ENCODE measurements at places on chromosomes 12 and 14.

GRCh38 chr14:24253936-24254335, 9.0 kb downstream of the TGM1 start:
- no peak for DNase-seq

DNA sequence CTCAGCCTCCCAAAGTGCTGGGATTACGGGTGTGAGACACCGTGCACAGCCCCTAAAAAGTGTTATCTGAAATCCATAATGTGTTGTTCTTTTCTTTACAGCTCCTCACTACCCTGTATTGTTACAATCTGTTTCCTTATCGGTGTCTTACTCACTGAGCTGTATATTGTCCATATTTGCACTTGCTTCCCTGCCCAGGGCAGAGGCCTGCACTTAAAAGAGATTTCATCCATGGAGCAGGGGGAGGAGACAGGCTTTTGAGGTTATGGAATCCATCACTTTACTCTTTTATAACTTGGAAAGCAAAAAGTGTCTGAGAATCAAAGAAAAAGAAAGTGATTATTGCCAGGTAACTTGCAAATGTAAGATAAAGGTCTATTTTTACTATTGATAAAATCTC, 251.0 kb downstream of the DIO2 start:
- no peak for DNase-seq

DNA sequence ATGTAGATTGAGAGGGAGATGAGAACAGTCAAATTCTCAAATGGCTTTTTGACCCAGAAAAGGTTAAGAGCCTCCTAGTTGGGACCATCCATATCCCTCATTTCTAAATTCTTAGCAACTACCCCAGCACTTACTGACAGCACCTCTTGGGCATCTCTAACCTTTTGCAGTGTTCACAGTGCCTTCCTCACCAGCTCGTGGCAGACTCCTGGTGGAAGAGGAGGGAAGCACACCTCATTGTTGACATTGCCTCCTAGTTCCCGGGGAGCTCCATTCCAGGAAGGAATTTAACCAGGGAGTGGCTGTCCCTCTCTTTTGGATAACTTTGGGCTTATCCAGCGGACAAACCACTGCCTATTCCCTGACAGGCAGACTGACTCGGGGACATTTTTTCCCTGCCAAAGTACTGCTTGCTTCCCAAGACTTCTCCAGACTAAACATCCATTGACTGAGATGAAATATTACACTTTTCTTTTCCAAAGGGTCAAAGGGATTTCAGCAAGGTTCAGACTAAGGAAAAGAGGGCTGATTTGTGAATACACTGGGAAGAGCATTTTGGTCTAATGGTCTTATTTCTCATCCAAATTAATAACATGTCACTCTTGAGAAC, 9.0 kb upstream of the OR6J1 start:
- DNase-seq, result peak; percentile 15

DNA sequence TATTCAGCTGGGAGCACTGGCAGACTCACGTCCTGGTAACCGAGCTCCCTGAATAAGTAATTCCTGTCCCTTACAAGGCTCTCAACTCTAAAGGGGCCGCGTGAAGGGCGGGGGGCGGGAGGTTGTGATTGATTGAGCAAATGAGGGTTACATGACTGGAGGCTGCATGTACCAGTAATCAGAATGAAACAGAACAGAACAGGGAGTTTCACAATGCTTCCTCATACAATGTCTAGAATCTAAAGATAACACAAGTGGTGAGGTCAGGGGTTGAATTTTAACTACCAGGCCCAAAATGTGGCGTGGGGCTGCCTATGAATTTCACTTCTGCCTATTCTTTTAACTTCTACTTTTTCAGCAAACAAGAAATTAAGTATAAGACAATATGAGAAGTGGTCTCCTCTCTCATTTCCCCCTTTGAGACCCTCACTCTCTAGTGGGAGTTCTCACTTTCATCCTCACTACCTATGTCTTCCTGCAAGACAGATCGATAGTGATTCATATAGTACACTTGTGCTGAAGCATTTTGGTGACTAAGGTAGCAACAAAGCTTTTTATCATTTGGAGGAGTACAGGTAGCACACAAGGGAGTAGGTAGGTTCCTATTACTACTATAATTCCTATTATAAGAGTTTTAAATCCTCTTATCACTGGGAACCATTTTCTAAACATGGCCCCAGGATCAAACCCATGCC, 239.8 kb downstream of the KTN1 start:
- no peak for DNase-seq

- DNase-seq, result no peak
Measured at GRCh38 chr12:2168808-2169207, 116.0 kb downstream of the CACNA1C start.

DNA sequence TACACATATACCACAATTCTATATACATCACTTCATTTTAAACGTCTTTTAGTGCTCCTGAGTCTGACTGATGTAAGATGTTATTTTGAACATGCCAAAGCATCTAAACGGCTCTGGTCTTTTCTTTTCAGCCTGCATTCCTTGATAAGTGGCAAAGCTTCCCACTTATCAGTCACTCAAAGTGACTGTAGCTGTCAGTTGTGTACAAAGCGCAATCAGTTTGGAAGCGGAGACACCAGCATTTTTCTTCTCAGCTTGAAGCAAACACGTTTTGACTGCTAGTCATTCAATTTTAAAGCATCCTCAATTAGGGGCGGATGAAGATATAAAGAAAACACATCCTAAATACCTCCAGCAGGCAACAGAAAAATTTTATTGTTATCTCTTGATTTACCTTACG, 226.8 kb downstream of the SOX5 start:
- no peak for DNase-seq

GRCh38 chr12:109625131-109625559, 51.6 kb downstream of the MVK start:
- no peak for DNase-seq

DNA sequence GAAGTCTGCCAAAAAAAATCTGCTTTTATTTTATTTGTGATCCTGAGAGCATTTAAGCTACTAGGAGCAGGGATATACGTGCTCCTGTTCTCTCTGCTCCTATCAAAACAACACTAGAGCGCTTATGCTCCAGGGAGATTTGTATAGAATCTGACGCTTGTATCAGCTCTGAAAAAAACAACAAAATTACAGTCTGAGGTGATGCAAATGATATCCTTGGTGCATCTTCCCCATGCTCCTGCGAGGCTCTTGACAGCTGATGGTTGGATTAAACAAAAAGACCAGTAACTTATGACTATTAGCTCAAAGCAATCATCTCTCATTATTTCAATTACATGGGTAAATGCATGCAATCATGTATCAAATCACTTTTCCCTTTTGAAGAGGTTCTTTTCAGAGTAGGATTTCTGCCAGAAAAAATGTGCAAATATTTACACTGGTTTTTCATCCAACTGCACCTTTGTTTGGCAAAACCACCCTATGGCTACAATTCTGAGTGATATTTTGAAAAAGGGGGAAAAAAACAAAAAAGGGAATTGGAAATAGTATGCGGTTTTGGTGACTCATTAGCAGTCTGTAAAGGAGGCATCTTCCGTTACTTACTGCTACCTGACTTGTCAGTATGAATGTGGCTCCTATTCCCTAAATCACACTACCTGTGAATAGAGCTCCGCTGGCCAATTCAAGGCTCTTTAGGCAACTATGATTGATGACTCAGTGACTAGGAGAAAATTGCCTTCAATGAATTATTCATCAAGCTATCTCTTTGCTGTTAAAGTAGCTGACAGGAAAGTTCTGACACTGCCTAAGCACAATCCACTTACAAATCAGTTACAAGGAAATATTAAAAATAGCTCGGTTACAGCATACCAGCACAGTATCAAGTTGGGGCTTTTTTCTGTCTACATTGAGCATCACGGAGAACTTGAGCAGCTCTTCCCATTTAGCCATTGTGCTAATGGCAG, 450.0 kb downstream of the FOXG1 start:
- DNase-seq, result no peak

DNA sequence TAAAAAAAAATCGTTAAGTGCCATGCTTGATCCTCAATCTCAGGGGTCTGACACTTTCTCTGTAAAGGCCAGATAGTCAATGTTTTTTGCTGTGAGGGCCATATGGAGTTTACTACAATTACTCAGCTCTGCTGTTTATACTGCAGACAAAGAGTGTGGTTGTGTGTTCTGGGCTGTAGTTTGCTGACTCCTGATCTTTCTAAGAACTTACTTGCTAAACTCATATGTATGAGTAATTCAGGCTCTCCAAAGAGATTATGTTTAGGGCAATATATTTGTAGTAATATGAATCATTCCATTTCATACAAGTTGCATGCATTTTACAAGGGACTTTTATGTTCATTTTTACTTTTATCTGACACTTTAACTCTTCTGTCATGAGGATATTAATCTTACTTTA, 188.2 kb downstream of the TMTC2 start:
- no peak for DNase-seq

GRCh38 chr14:73825551-73826188, 26.0 kb upstream of the PTGR2 start:
- peak; percentile 67 for DNase-seq

GRCh38 chr14:67567654-67568053, 32.4 kb downstream of the PIGH start:
- no peak for DNase-seq

GRCh38 chr12:33786532-33786931, 235.8 kb upstream of the ALG10 start:
- DNase-seq, result no peak

DNA sequence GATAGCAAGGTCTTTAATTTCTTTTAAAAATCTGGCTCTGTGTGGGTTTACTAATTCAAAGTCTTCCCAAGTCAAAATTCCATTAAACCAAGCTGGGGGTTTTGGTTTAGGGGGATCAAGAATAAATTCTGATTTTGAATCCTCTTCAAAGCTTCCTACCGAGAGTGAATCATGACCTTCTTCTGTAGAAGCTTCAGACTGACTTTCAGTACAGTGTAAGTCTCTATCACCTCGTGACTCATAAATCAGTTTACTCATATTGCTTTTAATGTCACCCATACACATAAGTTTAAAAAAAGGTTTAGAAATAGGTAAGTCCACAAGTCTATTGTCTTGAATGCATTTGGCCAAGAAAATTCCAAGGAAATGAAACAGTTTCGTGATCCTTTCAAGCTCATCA, 80.6 kb upstream of the STRN3 start:
- DNase-seq, result no peak

DNA sequence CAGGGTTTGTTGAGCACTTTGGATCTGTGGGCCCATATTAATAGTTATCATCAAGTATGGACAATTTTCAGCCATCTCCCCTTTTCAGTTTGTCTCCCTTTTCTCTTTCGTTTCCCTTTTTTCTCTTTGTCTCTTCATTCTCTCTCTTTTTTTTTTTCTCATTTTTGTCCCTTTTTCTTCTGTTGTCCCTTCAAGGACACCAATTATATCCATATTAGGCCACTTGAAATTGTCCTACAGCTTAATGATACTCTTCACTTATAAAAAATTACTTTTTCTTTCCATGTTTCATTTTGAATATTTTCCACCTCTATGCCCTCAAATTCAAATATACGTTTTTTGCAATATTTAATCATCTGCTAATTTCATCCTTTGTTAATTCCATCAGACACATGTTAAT, 53.3 kb downstream of the MAP4K5 start:
- no peak for DNase-seq

GRCh38 chr14:70489579-70490200, 37.7 kb downstream of the ADAM21 start:
- DNase-seq, result no peak
